Urinary bladder (tissue), 4 donors: ENCODE measurements at places on chromosomes 5 and 9. TPM values are rescaled to one million over a fixed set of nuclear protein-coding genes. Genes with fewer than 3 reads are reported as not detected.

PRRX2 gene
- 15.8 TPM for polyA plus RNA-seq

DBN1 gene
- polyA plus RNA-seq, result 96.5 TPM

HRCT1 gene
- polyA plus RNA-seq, result 15.8 TPM

CWC27 gene
- polyA plus RNA-seq, result 16.4 TPM

CATSPER3 gene
- 0.72 TPM for polyA plus RNA-seq

MED10 gene
- 44.7 TPM for polyA plus RNA-seq

- no peak for DNase-seq
These were observed 288.1 kb downstream of the NR3C1 start for GRCh38 chr5:143115381-143115780.

DNA sequence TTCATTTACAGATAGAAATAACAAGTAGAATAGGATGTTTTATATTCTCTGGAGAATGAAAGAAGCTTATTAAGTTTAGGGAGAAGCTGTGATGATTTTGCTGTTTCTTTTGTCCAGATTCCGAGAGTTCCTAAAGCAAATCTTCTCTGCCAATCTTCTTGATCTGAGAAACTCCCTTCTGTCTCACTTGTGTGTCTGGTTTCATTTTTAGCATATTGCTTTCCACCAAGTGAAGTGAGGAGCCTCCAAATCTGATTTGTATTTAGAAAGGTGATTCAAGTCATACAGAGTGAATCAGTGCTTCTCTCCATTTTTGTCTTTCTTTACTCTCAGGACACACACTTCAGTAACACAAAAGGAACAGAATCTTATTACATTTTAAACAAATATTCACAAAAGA is 48.4 kb downstream of the STX17 start:
- no peak for DNase-seq

DNA sequence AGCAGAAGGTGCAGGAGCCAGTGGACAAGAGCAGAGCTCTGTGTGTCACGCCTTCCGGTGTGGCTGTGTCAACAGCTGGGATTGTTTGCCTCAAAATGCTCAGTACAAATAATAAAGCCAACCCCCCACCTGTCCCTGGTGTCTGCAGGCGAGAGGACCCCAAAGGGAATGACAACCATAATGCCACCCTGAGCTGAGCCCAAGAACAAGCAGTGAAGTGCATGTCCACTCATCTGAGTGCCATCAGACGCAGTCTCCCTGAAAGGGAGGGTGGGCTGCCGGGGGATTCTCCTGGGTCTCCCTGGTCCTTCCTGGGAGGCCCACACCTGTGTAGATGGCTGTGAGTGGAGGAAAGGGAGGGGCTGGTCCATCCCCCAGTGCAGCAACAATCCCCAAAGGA is 328.8 kb upstream of the IRX1 start:
- DNase-seq, result no peak

GRCh38 chr9:108860354-108860753 is 1.7 kb upstream of the ACTL7A start:
- no peak for DNase-seq

GRCh38 chr5:22245770-22246169 is 607.4 kb downstream of the CDH12 start:
- DNase-seq, result no peak

- no peak for DNase-seq
These were observed 146.4 kb downstream of the PALM2AKAP2 start for GRCh38 chr9:109926421-109926869.

DNA sequence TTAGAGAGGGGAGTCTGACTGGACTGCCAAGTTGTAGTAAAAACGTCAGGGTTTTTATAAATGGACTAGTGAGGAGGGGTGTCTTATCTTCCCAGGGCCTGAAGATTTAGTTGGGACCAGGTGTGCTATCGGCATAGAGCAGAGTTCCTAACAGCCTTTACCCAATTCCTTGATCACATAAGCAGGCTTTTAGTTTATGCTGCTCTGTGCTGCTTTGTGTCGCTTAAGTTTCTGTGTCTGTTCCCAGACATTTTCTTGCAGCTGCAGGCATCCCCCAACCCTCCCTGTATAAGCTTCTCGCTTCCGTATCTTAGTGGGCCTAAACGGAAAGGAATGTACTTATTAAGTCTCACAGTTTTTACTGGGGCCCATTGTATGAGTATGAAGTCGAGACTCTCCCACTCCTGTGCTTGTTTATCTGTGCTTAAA is 2.6 kb upstream of the SMC5 start:
- DNase-seq, result no peak

GRCh38 chr5:98099448-98100105 is 673.9 kb upstream of the RGMB start:
- no peak for DNase-seq

DNA sequence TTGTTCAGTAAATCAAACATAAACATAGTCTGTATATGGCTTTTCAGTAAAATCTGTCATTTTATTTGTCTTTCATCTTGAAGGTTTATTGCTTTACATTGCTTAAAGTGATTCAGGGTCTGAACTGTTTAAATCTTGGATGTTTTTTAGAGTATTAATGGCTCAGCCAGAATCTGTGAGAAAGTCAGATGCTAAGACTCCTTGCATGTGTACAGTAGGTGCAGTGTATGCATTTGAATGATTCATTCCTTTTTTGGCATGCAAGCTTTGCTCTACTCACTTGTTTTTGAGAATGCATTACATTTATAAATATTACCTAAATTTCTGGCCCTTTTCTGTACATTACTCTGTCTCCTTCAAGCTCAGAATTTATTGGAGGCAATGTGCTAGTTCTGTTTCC is 271.0 kb upstream of the RIOK2 start:
- no peak for DNase-seq

DNA sequence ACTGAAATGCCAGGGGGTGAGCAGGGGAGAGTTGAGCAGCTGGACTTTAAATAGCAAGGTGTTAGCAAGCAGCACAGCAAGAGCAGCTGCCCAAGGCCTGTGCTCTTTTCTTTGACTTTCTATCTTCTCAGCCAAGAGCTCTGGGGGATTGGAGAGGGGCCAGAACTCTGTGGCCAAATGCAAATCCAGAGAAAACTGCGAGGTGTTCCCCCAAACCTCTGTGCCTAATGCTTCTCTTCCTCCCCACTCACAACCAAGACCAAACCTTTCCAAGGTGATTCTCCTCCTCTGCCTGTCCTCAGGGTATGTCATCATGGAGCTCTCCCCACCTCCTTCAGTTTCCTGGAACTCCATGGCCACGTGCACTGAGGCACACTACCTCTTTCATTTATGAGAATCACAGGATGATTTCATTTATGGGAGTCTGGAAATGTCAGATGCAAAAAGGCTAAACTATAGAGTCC is 118.7 kb upstream of the WWC1 start:
- no peak for DNase-seq
